ENCODE measurements at places on chromosomes 16 and 17.

- DNase-seq: no peak
Measured at GRCh38 chr16:46848768-46849764, 18.1 kb upstream of the C16orf87 start.

DNA sequence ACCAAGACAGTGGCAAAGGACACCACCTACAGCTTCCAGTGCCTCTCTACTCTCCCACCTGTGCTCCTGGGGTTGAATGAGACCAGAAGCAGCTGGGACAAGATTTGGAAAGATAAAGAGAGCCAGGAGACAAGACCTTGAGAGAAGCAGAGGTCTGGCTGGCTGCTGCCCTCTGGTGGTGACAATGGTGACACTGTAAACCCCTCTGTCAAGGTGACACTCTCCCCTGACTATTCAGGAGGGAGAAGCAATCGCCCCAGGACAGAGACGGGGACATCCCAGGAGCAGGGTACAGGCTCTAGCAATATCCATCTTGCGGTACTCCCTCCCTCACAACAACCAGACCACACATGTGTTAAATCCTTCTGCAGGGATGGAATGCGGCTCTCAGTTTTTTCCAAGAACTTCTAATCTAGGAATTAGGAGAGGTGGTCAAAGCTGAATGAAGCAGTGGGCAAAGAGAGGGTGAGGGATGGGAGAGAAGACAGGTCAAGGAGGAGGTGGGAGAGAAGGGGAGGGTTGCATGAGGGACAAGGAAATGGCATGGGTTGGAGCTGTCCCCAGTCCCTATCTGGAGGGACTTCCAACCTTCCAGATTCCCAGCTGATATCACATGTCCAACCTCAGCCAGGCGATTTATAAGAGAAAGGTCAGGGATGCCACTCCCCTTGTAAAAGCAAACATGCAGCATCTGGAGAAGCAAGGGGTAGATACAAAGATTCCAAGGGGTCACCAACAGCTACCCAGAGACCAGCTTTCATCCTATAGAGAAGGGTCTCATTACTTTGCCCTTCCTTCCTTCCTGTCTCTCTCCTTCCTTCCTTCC is 2.9 kb downstream of the PHOSPHO1 start:
- DNase-seq: peak; percentile 77

DNA sequence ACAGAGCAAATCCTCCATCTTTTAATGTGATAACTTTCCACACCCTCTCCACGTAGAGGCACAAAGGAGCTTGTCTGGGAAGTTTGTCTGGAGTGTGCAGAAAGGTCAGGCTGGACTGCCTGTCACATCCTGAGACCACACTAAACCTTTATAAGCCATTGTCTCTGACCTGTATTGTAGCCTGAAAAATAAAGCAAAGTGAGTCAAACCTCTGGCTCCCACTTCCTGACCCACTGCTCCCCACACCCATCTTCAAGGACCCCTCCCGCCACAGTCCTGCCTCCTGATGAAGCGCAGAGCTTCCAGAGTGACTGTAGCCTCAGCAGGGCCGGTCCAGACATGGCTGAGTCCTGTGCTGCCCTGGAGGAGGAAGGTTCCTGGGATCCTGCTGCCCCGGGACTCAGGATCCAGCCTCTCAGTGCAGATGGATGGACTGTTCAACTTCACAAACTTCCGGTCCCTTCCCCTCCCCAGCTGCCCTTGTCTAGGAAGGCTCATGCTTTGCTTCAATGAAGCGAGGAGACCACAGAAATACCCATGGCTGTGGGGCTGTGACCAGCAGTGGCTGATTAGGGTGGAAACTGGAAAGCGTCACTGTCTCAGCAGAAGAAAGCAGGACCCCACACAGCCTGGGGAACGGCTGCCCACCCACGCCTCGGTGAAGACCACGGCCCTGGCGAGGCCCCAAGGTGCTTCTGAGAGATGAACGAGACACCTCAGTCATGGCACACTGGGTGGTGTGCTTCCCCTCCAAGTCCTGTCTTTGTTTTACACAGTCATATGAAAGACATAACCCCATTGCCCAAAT is 30.9 kb upstream of the CLEC18B start:
- DNase-seq: no peak

GRCh38 chr17:79950751-79951150 is 84.9 kb downstream of the TBC1D16 start:
- DNase-seq: no peak

GRCh38 chr17:76993651-76994050 is 125.4 kb downstream of the MGAT5B start:
- no peak for DNase-seq

GRCh38 chr16:78583441-78583840 is 484.0 kb downstream of the WWOX start:
- DNase-seq: no peak

GRCh38 chr16:27776556-27777225 is 226.7 kb downstream of the KATNIP start:
- DNase-seq: no peak

DNA sequence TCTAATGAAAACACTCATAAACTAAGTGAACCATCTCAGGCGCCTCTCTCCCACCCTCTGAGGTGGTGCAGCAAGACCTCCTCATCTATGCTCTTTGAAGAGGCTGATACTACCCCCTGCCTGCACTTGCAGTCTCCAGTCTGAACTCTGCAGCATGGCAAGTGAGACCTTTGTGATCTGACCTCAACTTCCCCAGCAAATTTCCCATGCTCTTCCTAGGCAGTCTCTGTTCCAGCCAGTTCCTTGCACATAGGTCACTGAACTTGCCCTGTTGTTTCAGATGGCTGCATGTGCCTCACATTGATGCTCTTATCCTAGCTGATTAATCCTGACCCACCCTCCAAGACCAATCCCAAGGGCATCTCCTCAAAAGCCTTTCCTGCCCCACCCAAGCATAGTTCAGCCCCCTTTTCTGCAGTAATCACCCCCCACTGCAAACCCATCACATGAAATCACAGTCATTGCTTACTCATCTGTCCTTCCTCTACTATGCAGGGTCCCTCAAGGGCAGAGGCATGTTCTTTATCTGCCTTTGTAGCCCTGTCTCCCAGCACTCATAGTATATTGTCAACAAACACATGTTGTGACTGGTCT is 42.0 kb downstream of the TBX21 start:
- DNase-seq: no peak

- DNase-seq: no peak
Measured at GRCh38 chr17:73841431-73842060, 197.3 kb upstream of the SDK2 start.

DNA sequence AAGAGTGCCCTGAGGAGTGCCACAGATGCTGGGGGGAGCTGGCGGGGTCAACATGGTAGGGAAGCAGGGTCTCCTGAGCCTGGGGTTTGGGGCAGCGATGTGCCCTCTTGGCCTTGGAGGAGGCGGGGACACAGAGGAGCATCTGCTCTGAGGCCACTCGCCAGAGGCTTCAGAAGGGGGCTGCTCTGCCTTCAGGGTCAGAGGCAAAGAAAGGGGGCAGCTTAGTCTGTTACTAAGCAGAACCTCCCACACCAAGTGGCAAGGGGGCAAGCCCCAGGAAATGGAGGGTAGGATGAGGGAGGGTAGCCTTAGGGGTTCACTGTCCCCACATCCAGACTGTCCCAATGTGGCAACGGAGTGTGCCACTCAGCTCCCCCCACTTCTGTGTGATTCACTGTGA is 18.3 kb downstream of the CCDC182 start:
- no peak for DNase-seq

DNA sequence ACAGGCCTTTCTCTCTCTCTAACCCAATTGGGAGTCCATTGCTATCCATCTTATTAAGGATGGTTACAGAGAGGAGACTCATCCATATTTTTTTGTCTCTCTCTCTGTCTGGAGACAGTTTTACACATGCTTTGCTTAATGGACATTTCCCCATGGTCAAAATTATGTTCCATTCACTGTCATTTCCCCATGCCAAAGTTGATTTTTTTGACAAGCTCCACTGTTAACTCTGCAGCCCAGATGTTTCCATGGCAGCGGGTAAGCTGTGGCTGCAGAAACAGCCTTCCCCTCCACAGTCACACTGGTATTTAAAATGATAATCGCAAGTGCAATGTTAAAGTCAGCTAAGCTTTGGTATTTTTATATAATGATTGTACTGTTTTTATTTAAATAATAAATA is 63.9 kb upstream of the HLF start:
- no peak for DNase-seq

DNA sequence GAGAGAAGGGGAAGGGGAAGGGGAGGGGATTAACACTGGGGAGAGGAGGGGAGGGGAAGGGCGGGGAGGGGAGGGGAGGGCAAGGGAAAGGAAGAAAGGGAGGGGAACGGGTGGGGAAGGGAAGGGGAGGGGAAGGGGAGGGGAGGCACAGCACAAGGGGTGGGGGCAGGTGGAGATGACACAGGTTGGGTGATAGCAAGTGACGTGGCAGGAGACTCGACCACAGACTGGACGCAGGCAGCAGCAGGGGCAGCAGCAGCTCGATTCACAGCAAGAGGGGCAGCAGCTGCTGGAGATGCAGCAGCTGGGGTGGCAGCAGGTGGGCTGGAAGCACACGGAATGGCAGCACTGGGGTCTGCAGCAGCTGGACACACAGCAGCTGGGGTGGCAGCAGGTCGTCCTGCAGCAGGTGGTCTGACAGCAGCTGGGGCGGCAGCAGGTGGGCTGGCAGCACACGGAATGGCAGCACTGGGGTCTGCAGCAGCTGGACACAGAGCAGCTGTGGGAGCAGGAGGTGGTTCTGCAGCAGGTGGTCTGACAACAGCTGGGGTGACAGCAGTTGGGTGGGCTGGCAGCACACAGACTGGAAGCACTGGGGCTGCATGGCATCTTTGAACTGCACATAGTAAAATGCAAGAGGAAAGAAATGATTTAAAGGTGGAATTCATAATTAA is at the start of gene KRTAP4-16:
TSS of gene KRTAP4-16 (minus strand) at position 624 of the 674 bp plus-strand sequence. CDS start at position 624, 0 bp downstream.
- no peak for DNase-seq

GRCh38 chr17:82697808-82698064 is 762 bp downstream of the RAB40B start:
- no peak for DNase-seq

DNA sequence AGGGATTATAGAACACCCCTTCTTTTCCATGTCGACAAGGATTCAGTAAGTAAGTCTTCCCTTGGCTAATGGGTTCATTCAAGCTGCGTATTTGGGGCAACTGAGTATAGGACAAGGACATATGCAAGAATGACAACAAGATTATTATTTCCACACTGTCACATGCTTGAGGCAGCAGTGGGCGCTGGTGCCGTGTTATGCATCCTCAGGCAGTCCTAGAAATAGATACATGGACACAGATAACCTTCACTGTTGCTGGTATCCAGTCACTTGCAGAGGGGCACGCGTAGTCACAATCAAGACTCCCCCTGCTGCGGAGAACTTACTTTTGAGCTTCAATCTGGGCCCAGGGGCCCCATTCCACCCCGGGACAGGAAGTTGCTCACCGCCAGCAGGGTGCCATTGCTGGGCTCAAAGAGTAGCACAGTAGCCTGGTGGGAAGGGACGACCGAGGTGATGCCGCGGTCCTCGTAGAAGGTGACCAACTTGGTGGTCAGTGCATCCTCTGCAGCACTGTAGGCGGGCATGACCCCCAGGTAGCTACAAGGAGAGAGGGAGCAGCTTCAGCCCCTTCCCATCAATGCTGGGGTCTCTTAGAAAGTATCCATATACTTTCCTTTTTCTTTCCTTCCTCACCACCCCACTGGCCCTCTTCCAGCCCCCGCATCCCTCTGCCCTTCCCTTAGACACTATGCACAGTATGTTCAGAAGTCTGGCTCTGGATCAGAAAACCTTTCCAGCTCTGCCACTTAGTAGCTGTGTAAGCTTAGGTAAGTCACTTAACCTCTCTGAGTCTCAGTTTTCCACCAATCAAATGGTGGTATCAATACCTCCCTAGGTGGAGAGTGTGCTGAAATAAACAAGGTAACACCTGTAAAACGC is 804 bp downstream of the CRYM start:
- DNase-seq: no peak
